ENCODE measurements at places on chromosomes 3 and 15.

DNA sequence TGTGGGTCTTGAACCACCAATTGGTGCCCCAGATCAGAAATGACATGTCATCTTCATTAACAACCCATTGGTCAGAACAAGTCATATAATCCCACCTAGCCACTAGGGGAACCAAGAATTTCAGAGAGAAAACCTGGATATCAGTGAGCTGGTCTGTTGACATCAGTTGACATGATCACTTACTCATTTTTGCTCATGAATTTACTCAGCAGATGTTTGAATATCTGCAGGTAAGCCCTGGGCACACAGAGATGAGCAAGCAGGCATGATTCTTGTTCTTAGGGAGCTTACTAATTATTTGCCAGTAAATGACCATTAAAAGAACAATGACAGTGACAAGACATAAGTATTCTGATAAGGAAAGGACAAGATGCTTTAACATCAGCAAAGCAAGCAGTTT is 64.3 kb upstream of the PLCL2 start:
- DNase-seq, result no peak

DNA sequence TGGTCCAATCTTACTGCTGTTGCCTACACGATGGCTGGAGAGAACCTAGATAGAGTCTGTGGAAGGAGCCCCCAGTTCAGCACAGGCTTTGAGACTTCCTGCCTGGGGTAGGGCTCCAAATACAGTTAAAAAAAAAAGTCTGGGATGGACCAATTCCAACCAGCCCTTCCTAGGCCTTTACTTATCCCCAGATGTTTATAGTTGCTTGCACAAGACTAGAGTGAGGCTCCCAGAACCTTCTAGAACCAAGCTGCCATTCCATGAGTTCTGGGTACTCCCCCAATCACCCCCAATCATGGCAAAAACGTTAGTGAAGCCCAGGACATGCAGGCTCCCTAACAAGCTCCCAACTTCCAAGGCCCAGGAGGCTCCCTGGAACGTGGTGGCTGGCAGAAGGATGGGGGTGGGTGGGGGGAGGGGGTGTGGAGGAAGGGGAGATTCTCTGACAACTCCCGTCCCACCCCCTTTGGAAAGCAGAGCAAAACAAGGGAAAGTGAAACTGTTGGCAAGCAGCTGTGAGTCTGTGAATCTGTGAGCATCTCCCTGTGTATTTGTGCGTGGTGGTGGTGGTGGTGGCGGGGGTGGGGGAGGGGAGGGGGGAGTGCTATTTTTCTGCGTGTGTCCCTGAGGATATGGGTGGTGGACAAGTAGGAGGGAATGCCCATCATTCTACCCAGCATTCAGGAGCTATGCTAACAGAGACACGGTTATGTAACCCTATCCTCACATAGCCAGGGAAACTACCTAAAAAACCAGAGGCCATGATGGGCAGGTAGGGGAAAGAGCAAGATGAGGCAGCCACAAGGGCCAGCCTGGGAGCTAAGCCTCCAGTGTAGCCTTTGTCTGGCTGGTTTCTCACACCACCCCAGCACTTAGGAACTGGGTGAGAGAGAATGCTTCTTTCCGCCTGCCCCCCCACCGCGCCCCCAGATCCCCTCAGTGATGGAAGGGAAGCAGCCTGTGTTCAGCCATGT is 2.0 kb downstream of the MST1R start:
- DNase-seq, result no peak

- peak; percentile 62 for DNase-seq
Observed at GRCh38 chr3:41075975-41076374, 123.3 kb upstream of the CTNNB1 start.

DNA sequence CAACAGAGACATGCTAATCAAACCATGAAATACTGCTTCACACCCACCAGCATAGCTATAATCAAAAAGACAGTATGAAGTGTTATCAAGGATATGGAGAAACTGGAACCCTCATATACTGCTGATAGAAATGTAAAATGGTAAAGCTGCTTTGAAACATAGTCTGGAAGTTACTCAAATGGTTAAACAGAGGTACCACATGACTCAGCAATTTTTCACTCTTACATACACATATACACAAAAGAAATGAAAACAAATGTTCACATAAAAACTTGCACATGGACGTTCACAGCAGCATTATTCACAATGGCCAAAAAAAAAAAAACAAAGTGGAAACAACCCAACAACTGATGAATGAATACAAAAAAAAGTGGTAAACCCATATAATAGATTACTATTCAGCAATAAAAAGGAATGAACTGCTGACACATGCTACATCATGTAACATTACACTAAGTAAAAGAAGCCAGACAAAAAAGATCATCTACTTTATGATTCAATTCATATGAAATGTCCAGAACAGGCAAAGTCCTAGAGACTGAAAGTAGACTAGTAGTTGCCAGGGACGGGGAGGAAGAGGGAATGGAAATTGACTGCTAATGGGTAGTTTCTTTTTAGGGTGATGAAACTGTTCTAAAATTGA is 23.2 kb downstream of the ZNF148 start:
- no peak for DNase-seq

GRCh38 chr3:11168881-11169805 is 14.8 kb downstream of the HRH1 start:
- DNase-seq, result no peak

- DNase-seq, result no peak
Observed at GRCh38 chr3:33081812-33082211, 15.1 kb downstream of the GLB1 start.

DNA sequence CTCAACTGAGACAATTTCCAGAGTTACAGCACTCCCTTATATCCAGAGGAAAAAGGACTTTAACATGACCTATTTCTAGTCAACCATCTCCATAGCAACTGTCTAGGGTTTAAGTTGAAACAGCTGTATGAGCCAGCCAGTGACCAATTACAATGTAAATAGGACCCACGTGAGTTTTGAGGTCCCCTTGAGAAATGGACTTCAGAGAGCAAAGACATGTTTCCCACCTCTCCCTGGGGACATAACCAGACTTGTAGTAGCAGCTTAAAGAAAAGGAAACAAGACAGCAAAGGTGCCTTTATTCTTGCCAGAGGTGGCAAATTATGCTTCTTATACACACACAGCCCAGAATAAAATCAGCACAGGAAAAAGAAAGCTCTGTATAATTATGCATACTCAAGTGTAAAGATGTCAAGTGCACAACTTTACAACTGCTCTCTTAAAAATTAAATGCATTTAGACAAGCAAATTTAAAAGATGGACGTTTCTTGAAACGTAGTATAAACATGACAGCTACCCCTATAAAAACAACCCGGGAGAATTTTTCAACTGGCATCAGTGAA is 40.2 kb downstream of the SUMF1 start:
- DNase-seq, result no peak

GRCh38 chr3:71865727-71866126 is 80.8 kb upstream of the PROK2 start:
- DNase-seq, result no peak

DNA sequence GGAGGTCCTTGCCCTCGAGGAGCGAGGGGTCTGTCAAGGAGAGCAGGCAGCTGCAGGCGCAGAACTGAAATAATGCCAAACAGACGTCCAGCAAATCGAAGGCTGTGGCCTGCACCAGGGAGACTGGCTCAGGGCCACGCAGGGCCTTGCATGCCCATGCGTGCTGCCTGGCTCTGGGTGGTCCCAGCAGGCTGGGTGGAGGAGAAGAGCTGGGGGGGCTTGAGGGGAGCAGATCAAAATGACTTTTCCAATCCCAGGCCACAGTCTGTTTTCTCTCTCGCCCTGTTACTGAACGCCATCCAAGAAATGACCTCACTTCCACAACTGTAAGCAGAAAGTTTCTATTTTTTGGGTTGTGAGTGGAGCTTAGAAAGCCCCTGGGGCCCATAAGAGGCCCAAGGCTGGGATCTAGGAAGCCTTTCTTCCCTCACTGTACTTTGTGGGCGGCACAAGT is 96.9 kb upstream of the RPL32 start:
- DNase-seq, result no peak

DNA sequence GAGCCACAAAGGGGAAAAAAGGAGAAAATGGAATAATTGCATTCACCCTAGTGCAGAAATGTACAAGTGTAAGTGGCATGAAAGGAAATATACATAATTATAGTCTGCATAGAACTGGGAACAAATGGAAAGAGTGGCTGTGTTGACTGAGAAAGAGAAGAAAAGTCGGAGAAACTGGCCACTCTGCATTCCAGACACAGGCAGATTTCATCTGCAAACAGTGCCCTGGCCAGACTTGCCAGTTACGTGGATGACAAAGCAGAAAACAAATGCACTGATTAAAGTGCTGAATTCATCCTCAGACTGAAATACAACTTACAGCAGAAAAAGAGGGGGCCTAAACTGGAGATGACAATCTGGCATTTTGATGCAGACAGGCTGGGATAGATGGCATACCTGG is 129.8 kb downstream of the FGF12 start:
- DNase-seq, result no peak

GRCh38 chr3:49671291-49672288 is 2.6 kb upstream of the APEH start:
- peak; percentile 77 for DNase-seq

- no peak for DNase-seq
Observed at GRCh38 chr15:49297584-49297983, 125.5 kb upstream of the FGF7 start.

Measured in WERI-Rb-1 (cell line).